KG1 (cell line): ENCODE measurements at places on chromosomes 2 and 18.

DNA sequence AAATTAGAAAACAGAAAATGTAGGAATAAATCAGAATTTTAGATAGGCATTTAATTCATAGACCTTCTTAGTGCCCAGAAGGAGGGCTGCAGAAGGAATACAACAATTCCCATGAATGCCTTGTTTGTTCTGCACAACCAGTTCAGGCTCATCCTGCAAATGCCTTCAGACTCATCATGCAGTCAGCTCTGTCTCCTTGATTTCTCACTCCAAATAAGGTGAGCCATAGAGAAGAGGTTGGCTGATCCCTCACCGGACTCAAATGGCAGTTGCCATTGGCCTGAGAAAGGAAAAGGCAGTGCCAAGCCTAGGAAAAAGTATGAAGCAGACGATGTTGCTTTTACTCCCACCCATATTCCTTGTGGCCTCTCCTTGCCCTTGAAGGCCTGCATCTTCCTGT is 50.3 kb downstream of the DSC3 start:
- DNase-seq: no peak

GRCh38 chr2:239199041-239199768 is 201.6 kb downstream of the HDAC4 start:
- DNase-seq: no peak

DNA sequence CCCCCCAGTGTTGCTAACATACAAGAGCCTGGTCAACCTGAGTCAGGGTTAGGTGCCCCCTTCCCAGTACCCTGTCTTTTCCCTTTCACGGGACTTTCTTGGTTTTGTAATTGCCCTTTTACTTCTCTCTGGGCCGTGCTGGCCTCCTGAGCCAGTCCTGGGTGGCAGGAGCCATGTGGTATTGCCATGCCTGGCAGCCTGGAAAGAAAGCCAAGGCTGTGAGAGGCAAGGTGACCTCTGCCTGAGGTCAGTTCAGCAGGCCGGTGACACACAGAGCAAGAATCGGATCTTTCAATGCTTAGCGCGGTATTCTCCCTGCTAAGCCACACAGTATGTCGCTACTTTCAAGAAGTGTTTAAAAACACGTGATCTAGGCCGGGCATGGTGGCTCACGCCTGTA is 52.3 kb downstream of the C18orf63 start:
- no peak for DNase-seq

DNA sequence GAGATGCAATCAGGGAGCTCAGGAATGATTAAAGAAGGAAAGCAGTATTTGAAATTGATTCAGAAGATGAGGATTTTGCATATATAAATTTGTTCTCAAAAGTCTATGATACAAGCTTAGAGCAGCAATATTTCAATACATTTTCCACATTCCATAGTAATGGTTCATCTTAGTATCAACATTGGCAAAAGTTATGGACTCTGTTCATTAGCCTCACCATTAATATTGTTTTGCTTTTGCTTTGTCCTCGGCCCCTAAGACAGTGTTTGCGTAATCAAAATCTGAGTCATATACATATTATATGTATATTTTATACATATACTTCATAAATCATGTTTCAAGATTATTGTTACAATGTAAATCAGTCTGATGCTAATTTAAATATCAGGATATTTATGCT is 176.6 kb downstream of the CNTNAP5 start:
- DNase-seq: no peak

DNA sequence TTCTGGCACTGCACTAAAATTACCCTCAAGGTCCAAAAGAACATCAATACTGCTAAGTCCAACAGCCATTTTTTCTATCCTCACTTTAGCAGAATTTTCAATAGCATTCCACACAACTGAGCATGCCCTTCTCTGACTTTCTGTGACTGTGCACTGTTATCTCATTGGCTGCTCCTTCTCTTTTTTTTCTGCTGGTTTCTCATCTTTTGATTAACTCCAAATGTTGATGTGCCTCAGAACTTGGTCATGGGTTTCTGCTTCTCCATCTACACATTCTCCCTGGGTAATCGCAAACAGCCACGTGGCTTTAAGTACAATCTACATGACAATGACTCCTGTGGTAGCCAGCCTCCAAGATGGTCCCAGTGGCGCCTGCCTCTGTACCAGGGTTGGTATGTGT is 75.0 kb upstream of the CD226 start:
- no peak for DNase-seq

- DNase-seq: no peak
These were observed 41.9 kb upstream of the AAK1 start for GRCh38 chr2:69685321-69686048.

DNA sequence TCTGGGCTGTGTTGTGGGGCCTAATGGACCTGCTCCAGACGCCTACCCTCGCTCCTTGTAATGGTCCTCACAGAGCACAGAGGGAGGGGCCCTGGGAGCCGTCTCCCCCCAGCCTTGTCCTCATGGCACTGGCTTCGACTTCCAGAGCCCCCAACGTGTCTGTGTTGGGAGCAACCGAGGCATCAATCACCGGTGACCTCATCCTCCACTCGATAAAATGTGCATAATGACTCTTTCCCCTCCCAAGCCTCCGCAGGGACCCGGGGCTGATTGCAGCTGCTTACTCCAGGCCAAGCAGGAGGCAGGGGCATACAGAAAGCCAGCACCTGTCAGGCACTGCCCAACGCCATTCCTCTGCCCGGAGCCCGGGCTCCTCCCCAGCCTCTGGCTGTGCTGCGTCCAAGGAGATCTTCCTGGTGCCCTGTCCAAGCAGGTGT is 271.7 kb downstream of the NDUFA10 start:
- no peak for DNase-seq
